ENCODE measurements at places on chromosomes 7 and 10. TPM values are rescaled to one million over a fixed set of nuclear protein-coding genes. Genes with fewer than 3 reads are reported as not detected.

- peak; percentile 85 for DNase-seq
- H3K4me3 ChIP-seq = no peak overlapping the region
- H3K27me3 ChIP-seq = peaks cover 37% of the 10 kb centered on the region
- peaks cover 3% of the 10 kb centered on the region for H3K36me3 ChIP-seq
- H3K27ac ChIP-seq = no peak overlapping the region
Observed at GRCh38 chr7:322111-322671, 32.2 kb downstream of the FOXL3 start.

DNA sequence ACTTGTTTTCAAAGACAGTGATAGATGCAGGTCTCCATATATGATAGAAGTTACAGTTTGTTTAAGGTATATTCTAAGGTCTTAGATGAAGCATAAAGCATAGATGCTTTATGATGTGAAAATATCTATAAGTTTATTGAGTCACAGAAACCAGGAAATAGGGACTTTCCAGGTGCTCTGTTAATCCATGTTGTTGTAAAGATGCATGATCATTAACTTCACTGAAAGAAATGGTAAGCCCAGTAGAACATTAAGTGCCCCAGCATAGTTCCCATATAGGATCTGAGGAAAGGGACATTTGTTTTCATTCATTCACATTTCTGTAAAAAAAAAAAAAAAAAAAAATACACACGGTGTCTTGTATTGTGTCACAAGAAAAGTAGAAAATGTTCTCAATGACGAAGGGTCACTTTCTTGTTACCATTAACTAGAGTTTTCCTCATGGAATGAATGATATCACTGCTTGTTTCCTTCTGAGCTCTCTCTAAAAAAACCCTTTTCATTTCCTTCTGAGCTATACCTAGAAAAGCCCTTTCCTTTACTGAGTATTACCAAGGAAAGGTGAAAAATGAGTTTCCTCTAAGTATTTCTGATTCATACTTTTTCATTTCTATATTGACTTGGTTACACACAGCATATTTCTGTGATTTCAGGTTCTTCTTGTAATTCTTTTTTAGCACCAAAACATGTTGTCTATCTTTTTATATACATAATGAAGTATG is 105.2 kb downstream of the MACC1 start:
- no peak overlapping the region for H3K27ac ChIP-seq
- H3K4me3 ChIP-seq = no peak overlapping the region
- no peaks in the 10 kb centered on the region for H3K27me3 ChIP-seq

DNA sequence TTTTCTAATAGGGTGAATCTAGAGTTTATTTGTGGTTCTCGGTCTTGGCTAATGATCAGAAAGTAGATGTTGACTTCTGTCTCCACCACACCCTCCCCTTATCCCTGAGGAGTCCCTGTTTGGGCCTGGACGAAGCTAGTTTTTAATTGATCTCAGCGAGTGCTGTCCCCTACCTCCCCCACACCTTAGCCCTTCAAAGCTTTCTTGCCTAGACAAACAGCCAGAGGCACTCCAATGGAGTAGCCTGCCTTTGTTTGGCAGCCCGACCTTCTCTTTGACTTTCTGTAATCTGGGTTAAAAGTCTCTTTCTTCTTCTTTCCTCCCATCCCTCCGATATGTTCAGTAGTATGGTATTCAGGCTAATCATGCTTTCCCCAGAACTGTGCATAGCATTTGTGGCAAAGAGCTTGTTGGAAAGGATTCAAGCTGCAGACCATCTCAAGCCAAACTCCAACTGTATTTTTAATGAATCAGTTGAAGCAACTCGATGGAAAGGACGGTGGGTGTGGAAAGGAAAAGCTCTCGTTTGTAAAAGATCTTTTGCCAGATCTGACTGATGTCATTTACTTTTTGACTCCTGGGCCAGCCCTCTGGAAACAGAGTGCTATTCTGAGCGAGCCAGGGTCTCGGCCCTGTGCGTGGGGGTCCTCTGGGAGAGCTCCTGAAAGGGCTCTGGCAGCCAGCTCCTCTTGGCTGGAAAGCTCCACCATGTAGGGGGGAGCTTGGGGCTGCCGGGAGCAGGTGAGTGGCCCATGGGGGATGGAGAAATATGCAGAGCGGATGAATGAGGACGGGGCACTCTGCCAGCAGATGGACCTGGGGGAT is 4.5 kb downstream of the FAM180A start:
- H3K4me1 ChIP-seq = no peaks in the 10 kb centered on the region
- no peak overlapping the region for H3K4me3 ChIP-seq
- peaks cover 34% of the 10 kb centered on the region for H3K27me3 ChIP-seq
- no peak for DNase-seq

The ZNF488 gene
- not detected for total RNA-seq

- DNase-seq = no peak
- peak overlapping the region; percentile 74 for H3K27ac ChIP-seq
- no peaks in the 10 kb centered on the region for H3K27me3 ChIP-seq
- H3K36me3 ChIP-seq = peaks cover 5% of the 10 kb centered on the region
- peak overlapping the region; percentile 19 for H3K4me3 ChIP-seq
- peaks cover 20% of the 10 kb centered on the region for H3K4me1 ChIP-seq
Observed at GRCh38 chr7:5354460-5355232, 69.0 kb downstream of the TNRC18 start.

DNA sequence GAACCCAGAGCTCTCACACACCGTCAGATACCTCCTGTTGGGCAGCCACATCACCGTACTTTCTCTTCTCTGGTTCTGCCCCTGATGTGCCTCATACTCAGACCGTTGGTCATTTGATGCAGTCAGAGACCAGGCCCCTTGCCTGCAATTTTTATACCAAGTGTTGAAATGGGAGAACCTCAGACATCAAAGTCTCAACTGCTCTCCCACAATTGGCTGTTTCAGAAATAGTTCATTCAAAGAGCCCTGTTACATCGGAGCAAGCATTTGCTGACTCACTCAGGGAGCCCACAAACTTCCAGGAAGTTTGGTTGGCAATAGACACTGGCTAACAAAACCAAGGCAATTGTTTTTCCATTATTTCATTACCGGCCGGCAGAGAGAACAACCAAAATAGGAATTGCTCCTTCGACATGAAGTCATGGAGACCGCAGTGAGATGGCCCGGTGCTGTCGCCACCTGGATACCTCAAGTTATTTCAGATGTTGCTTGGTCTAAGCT is 33.5 kb upstream of the ADAM12 start:
- no peak overlapping the region for H3K4me3 ChIP-seq
- H3K27me3 ChIP-seq = no peaks in the 10 kb centered on the region
- no peak for DNase-seq
- no peaks in the 10 kb centered on the region for H3K36me3 ChIP-seq
- H3K27ac ChIP-seq = no peak overlapping the region

All from T-helper 17 cell (primary cell).